Hypothalamus (tissue), 51 donors: ENCODE measurements at places on chromosomes 16 and 17.
A peak's percentile ranks its signal among the peaks of the same experiment; 100 is the strongest.

DNA sequence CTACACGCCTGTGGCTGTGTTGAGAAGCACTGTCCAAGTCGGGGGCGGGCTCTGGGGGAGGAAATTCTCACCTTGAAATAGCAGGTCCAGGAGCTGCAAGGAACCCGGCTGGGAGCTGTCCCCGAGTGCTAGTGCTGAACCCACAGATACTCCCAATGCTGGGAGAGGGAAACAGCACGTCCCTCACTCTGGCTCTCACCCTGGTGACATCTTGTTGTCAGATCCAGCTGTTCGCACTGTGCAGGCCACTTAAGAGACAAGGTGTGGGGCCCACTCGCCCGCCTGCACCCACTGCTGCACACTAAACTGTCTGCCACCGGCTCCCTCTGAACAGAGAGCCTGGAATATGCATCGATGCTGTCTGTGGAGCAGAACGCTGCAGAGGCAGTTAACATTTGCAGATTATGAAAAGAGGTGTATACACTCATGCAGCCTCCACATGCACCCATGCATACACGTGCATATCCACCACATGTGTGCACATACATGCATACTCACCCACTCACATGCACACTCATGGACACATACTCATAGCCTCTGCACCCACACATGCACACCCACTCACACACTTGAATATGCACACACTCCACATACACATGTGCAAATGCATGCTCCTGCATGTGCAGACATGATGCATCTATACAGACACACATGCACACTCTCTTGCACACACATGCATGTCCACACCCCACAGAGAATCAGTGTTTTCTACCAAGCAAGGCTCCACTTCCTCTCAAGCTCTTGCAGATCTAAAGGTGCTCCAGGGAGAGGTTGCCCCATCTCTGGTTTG is 42.0 kb downstream of the MGAT5B start:
- no peak for DNase-seq

DNA sequence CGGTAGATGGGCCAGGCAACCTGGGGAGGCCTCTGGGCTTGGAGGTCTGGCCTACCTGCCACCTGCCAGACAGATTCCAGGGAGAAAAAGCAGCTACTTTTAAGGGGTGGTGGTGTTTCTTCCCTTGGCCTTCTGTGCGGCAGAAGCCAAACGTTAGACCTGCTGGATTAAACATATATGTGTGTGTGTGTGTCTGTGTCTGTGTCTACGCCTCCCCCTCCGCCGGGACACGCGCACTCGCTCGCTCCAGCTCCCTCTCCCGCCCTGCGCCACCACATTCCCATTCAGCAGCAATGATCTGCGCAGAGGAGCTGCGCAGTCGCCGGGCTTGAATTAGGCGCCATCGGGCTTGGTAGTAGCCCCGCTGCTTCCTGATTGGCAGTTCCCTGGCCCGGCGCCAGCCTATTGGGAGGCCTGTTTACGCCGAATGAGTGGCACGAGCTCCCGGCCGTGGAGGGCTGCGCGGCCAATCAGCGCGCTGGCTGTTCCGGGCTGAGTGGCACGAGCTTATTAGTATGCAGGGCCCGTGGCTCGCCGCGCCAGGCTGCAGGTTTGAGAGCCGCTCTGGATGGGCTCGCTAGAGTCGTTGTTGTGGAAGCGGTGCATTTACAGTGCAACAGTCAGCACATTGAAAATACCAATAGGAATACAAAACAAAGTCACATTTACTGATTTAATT is at the start of gene BAHCC1:
Gene BAHCC1, plus strand, starts transcription at position 537 of the 679 bp plus-strand sequence. CDS start 4,283 bp downstream, outside the sequence.
- peak; percentile 99 for DNase-seq

DNA sequence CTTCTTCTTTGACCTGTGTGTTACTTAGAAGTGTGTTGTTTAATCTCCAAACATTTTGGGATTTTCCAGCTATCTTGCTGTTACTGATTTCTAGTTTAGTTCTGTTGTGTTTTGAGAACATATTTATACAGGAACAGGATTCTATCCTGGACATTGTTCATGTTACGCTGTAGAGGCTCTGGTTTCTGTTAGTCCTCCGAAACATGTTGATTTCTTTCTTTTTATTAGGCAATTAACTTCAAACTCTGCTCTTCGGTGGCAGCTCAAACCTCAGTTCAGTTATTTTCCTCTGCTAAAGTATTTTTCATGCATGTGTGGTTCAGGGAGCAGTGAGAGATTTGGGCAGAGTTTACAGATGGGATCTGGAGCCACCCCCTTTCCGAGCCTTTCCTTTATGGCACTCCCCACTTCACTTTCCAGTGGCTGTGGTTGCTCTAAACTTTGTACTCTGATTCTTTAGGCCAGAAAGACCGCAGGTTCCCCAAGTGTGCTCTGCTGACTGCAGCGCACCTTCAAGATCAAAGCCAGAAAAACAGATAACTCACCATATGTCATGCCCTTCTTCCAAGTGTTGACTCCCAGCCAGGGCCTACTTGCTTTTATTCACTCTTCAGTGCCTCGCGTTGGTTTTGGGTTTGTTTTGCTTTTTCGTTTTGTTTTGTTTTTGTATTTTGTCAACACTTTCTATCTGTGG is 77.6 kb upstream of the KSR1 start:
- no peak for DNase-seq

DNA sequence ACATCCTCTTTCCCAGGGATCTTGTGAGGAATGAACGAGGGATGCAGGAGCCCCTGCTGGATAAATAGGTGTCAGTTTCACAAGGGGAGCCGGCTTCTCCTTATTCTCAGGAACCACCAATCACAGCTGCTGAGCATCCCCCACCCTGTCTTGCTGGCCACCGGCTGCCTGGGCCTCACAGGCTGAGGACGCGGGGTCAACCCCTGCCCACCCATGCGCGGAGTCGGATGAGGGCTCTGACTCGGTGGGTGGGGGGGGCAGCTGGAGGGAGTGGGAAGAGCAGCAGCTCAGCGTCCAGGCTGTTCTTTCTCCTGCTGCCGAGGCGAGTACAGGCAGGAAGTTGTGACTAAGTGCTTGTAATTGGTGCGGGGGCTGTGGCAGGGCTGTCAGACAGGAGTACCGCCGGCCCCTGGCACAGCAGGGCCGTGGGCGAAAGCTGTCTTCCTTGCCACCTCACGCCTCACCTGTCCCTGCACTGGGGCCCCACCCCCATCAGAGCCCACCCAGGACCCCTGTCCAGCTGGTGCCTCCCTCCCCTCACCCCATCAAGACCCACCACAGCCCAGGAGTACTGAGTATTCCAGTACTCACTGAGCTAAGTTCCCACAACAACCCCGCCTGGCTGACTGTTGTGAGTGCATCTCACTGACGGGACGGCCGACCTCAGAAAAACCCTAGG is 11.0 kb upstream of the DPEP1 start:
- peak; percentile 79 for DNase-seq

DNA sequence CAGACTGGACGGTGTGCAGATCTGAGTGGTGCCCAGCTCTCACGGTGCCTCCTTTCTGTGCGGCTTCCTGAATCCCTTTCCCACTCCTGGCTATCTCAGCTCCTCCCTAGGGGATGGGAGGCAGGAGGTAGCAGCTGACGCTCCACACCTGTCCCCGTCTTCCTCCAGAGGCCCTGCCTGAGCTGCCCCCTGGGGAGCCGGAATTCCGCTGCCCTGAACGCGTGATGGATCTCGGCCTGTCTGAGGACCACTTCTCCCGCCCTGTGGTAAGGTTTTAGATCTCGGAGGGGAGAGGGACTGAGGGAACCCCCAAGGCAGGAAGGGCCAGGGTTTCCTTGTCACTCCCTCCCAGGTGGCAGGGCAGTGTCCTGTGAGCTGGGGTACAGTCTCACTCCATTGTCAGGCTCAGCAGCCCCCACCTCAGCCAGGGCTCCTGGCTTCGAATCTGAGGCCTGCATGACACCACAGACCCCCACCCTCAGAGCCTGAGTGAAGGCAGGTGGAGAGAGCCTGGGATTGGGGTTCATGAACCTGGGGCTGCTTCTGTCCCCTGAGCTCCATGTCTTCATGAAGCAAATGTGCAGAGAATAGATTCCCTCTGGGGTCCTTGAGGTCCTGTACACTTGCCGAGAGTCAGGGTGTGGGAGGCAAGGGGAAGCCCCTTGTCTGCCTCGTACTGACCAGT is 6.6 kb downstream of the DEF8 start:
- DNase-seq: no peak

DNA sequence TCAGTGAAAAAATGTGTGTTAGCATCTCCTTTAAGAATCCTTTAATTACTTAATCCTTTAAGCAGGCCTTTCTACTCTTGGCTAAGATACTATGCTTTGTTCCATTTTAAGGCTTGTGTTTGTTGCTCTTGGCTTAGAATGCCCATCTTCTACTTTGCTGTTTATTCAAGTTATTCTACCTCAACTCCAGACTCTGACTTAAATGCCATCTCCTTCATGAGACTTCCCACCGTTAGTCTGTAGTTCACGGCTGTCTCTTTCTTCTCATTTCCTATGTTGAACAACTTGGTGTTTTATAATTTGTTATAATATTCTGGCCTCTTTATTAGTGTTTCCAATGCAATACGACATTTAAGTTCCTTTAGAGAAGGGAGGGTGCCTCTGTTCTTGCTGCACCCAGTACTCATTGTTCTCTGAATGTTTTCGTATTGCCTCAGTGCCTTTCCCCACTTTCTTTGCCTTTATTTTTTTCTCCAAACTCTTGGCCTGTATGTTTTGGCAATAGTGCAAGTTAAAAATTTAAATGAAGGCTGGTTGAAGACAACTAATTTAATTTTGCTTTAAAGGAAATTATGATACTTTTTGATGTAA is 6.1 kb upstream of the KRT10 start:
- DNase-seq: no peak

- DNase-seq: no peak
Observed at GRCh38 chr17:73749928-73750605, 105.8 kb upstream of the SDK2 start.

DNA sequence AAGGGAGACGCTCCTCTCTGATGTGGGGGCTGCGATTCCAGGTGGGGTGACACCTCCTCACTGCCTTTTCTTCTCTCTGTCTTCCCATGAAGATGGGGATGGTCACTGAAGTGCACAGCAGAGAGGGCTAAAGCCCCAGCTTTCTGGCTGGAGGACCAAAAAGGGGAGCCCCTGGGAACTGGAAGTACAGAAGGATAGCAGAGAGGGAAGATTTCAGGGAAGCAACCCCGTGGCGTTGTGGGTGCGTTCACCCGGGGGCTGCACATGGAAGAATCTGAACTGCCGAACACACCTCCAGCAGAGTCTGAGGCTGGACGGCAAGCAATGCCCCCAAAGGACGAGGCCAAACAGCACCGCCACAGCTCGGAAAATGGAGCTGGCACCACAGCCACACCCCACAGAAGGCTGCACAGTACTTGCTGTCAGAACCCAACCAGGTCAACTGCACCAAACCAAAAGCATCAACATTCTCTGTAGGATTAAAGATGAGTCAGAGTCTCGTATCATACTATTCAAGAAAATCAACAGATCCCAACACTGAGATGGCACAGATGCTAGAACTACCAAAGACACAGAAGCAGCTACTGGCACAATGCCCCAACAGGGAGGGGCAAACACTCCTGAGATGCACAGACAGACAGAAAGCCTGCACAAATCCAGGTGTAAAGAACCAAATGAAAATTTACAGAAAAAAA is 49.9 kb downstream of the MAP1LC3B start:
- no peak for DNase-seq

DNA sequence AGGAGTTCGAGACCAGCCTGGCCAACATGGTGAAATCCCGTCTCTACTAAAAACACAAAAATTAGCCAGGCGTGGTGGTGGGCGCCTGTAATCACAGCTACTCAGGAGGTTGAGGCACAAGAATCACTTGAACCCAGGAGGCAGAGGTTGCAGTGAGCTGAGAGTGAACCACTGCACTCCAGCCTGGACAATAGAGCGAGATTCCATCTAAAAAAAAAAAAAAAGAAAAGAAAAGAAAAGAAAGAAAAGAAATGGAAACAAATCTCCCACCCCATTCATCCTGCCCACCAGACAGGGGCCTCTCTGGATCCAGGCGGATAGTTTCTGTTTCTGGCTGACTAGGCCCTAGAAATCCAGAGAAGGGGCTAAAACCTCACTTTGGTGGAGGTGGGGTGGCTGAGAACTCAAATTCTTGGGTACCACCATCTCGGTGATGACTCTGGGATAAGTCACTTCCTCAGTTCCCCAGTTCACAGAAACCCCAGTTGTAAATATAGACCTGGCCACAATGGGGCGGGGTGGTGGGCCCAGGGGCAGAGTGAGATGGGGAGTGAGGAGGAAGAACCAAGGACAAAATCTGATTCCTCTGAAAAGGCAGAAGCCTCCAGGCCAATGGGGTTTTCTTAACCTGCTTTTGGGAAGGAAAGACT is 22.2 kb downstream of the SOCS1 start:
- DNase-seq: no peak

DNA sequence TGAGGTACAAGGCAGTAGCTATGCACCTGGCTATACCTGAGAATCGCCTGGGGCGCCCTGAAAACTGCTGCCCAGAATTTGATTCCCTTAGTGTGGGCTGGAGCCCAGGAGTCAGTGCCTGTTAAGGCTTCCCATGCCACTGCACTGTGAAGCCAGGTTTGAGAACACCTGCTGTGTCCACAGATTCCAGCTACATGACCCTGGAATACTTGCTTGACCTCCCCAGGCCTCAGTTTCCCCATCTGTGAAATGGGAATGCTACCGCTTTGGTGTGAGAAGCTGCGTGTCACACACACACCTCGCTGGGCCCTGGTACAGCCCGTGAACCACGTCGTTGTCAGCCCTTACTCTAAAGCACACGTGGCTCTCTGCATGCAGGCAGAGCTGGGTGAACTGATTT is 271.0 kb downstream of the C16orf95 start:
- no peak for DNase-seq

GRCh38 chr16:13873835-13874438 is 46.0 kb upstream of the ERCC4 start:
- DNase-seq: no peak

DNA sequence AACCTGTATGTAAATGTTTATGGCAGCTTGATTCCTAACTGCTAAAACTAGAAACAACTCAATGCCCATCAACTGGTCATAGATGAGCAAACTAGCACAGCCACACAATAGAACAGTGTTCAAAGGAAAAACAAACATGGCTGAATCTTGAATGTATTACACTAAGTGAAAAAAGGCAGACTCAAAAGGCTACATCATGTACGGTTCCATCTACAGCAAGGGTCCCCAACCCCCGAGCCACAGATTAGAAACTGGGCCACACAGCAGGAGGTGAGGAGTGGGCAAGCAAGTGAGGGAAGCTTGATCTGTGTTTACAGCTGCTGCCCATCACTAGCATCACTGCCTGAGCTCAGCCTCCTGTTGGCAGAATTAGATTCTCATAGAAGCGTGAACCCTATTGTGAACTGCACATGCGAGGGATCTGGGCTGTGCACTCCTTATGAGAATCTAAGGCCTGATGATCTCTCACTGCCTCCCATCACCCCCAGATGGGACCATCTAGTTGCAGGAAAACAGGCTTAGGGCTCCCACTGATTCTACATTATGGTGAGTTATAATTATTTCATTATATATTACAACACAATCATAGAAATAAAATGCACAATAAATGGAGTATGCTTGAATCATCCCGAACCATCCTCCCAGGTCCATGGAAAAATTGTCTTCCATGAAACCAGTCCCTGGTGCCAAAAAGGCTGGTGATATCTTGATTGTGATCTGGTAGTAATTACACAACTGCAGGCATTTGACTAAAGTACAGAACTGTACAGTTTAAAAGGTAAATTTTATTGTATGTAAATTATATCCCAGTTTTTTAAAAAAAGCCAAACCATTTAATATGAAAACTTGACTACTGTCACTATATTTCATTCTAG is 7.7 kb downstream of the CEP20 start:
- DNase-seq: no peak

- DNase-seq: no peak
Observed at GRCh38 chr16:3638916-3639644, 15.4 kb upstream of the DNASE1 start.

GRCh38 chr17:81043725-81044427 is 8.9 kb downstream of the BAIAP2 start:
- DNase-seq: no peak

GRCh38 chr17:7824021-7824924 is 9.7 kb upstream of the KDM6B start:
- no peak for DNase-seq
